Stimulated activated CD8-positive, alpha-beta memory T cell treated with anti-CD3 and anti-CD28 coated beads, Interleukin-15, amount 100 ng/mL, for 4 hours (primary cell): ENCODE measurements at places on chromosomes 7 and 10.

DNA sequence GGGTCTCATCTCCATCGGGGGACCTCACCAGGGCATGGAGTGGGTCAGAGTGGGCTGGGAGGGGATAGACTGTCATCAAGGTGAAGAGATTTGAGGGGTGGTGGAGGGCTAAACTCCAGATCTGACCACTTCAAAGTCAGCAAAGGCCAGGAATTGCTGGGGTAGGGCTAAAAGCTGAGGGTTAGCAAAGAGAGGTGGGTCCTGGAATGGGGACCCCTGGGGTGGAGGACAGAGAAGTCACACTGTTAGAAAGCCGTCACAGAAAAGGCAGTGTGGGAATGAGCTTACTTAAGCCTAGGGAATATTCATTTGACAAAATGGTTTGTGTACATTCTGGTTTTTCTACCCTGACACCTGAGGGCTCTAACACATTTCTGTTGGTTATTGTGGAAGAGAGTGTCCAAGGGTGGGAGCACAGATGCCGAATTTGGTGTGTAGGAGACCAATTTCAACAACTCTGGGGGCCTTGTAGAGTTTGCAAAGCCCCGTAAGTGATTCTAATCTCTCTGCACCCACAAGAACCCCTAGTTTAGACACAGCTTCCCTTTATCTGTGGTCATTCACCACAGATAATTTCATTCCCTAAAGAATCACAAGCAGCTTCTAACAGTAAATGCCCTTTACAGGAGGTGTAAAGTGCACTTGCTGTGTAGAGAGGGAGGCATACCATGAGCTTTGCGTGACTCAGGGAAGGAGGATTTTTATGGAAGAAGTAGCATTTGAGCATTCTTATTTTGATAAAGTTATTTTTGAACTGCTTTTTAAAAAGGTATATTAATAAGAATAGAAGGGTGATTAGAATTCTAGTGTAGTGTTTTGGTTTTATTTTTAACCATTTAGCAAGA, 6.4 kb downstream of the FBH1 start:
- DNase-seq, result no peak

DNA sequence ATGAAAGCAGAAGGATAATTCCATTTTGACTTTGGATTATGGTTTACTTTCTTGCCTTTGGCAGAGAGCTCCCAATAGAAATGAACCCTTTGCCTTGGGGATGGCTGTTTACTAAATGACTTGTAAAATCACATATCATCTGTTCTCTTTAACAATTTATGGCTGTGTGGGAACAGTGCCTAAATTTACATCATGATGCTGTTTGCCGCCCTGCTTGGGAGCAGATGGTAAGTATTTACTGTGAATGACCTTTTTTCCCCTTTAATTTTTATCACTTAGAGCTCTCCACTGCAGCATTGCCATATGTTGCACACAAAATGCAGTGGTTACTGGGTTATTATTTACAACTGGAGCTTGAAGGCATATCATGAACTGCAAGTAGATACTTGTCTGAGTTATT, 13.4 kb downstream of the HEPACAM2 start:
- no peak for DNase-seq

DNA sequence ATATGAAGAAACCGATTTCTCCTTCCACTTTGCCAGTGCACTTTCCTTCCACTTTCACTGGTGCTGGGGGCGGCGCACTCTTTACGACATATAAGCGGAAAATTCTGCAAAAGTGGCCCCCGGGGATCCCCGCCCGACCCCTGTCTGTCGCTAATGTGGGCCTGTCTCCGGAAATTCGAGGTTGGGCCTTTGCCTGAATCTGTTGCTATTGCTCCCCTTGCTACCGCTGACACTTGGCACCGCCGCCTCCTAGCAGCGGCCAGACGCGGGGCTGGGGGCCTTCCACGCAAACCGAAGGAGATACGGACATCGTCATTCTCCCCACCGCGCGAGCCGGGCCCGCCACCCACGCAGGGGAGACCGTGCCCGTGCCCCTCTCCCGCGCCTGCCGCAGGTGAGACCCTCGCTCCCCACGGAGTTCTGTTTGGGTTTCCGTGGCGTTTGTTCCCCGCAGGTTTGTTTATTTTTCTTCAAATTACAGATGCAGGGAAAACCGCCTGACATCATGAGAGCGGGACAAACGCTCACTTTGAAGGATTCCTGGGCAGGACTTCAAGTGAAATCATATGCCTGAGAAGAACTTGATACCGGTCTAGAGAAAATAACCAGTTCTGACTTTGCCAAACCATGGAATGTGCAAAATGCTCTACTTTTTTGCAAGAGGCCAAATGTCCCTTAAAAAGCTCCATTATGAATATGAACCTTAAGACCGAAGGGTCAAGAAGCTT, 5.0 kb downstream of the TWIST1 start:
- DNase-seq, result no peak

DNA sequence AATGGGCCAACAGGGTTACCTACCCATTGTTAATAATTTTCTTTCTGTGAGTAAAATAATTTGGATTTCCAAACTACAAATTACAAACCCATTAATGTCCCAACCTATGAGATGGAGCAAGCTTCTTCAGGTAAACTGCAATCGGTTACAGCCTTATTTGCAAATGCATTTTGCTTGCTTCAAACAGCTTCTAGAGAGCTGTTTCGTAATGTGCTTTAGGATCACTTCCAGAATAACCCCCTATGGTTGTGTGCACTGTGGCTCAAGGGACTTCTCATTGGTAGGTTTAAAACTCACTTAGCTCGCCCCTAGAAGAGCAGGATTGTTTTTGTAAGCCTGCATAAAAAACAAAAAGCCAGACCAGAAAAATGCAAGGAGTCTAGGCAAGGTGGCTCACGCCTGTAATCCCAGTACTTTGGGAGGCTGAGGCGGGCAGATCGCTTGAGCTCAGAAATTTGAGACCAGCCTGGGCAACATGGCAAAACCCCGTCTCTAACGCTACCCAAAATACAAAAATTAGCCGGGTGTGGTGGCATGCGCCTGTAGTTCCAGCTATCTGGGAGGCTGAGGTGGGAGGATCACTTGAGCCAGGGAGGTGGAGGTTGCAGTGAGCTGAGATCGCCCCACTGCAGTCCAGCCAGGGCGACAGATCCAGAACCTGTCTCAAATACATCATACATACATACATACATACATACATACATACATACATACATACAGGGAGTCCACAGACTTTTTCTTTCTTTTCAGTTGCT, 3.3 kb upstream of the MAP3K8 start:
- no peak for DNase-seq

DNA sequence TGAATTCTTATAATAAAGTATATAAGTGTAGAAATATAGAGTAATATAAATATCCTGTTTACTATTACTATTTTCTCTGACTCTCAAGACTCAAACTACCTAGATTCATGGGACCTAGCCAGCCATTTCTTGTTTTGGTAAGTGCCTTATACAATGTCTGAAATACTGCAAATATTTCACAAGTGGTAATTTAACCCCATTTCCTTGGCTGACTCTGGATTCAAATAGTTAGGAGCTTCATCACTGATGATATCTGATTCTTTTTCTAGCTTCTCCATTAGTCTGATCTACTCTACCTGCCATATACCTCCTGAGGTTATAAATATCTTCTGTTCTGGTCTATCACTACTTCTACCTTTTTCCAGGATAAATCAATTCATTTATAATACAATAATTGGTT, 6.4 kb upstream of the RALA start:
- DNase-seq, result no peak

DNA sequence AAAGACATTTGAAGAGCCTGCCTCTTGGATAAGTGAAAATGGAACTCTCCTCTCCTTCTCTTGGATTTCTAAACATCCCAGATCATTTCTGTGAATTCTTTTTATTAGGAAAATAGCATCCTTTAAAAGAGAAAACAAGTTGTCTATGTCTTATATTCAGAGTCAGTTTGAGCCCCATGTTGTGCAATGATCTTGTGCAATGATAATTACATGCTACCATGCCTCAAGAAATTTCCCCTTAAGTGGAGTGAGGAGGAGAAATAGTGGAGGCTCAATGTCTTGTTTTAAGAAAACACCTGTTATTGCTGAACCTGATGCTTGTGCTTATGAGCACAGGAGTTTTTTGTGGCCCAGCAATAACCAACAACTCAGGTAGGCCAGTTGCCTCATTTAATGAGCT, 103.6 kb downstream of the NPSR1 start:
- DNase-seq, result no peak

- no peak for DNase-seq
Observed at GRCh38 chr10:77932016-77932715, 5.6 kb upstream of the DLG5 start.
